GDM1 (cell line): ENCODE measurements at places on chromosomes 12 and 14.
A peak's percentile ranks its signal among the peaks of the same experiment; 100 is the strongest.

DNA sequence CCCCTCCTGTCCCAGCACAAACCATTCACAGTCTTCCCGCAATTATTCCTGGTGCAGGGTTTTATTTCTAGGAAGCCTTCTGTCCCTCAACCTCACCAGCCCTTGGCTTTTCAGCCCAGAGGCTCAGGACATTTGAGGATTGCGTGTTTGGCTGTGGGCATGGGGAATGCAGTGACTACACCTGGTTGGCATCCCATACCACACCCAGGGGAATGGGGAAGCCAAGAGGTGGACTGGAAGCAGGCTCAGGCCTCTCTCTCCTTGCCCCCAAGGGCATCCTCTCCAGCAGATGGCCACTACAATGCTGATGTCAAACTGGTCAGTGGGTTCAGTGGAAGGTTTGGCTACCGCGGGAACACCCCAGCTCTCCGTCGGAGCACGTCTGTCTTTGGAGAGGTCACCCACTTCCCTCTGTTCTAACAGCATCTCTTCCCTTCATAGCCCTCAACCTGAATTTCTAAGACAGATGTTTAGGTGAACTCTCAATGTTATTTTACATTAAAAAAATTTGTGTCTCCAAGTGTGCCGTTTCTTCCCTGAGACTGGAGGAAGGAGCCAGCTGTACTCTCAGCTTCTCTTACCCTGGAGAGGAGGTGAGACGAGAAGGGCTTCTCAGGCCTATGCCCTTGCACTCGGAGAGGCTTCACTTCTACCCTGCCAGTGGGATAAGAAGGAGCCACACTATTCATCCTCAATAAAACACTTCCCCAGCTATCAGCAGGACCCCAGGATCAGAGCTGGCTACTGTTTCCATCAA is 35.5 kb downstream of the DCAF4 start:
- no peak for DNase-seq

DNA sequence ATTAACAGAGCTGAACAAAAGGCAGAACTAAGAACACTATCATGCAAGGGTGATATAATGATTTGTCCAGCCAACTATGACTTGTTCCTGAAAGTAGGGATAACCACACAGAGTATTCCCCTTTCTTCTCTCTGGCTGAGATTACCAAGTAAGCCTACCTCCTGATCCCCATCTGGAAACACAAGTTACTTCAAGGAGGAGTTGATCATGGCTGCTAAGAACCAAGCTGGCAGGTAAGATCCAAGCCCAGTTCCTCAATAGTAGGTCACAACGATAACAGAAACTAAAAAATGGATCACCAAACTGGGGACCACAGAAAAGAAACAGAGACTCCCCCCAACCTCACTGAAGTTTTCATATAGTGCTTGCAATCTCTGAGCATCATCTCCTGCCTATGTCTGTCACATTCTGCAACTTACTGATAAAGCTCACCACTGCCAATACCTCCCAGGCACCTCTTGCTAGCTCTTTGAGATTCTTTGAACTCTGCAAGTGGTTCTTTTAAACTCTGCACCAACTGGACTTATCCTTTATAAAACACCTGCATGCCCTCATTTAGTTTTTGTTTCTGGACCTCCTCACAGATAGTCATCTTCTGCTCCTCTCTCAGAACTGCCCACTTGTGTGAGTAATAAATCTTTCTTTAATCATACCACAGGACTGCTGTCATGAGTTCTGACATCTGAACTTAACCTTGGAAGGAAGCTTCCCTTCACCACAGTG is 76.6 kb downstream of the LRP6 start:
- DNase-seq = no peak

GRCh38 chr12:11811008-11811407 is 161.5 kb downstream of the ETV6 start:
- DNase-seq = no peak

GRCh38 chr12:76519538-76519937 is 40.0 kb downstream of the OSBPL8 start:
- no peak for DNase-seq

DNA sequence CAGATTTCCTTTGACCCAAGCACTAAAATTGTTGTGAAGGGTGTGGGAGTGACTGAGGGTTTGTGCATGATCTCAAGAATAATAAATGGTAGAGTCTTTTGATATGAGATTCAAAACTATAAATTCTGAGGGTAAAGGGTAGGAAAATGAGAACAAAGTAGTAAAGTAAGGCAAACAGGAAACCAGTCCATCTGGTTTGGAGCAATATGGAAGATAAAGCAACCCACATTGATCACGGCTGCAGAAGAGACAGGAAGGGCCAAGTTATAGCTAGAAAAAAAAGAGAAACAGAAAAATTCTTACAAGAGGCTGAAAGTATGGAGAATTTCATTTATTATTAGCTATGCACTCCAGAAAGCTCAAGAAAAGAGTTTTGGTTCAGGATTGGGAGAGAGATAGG is 4.6 kb upstream of the SLCO1B3 start:
- DNase-seq = no peak

GRCh38 chr14:32246751-32247150 is 43.7 kb upstream of the RNU6-8 start:
- no peak for DNase-seq

GRCh38 chr12:124277394-124278241 is 17.3 kb upstream of the RFLNA start:
- no peak for DNase-seq

- DNase-seq = no peak
Observed at GRCh38 chr14:72621387-72622065, 272.4 kb downstream of the DPF3 start.

- DNase-seq = no peak
Observed at GRCh38 chr14:92958373-92959188, 35.6 kb downstream of the CHGA start.

DNA sequence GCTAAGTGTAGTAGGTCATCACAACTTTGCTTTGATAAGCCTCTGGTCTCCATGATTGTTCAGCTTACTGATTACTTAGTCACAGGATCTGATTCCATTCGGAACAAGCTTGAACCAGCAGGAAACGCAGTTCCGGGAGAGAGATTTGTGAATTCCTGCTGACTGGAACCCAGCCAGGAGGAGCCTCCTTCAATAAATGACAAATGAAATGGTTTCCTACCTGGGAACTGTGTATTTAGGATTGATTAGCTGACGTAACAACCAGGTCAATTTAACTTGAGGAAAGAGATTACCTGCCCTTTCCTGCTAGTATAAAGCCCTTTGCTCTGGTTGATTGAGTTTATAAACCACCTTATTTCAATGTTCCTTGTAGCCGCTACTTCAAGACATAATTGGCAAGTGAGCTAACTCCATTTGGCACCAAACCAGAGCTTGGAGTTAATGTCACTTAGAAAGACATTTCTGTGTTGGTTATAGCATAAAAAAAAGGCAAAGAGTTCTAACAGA is 35.1 kb upstream of the KCNH3 start:
- no peak for DNase-seq

DNA sequence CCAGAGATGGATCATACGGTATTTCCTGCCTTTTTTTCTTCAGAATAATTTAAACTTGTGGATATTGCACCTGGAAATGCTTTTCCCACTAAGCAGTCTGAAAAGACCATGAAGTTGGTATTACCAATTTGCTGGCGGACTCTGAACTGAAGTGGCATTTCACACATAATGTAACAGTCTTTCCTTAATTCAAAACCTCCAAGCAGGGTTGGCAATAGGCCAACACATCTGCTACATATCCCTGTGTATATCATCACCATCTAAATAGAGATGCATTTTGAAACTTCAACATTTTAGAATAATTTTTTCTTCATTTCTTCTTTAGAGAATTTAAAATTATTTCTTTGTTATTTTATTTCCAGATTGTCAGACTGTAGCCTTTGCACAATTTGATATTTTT is 100.5 kb downstream of the TSPAN8 start:
- DNase-seq = no peak

DNA sequence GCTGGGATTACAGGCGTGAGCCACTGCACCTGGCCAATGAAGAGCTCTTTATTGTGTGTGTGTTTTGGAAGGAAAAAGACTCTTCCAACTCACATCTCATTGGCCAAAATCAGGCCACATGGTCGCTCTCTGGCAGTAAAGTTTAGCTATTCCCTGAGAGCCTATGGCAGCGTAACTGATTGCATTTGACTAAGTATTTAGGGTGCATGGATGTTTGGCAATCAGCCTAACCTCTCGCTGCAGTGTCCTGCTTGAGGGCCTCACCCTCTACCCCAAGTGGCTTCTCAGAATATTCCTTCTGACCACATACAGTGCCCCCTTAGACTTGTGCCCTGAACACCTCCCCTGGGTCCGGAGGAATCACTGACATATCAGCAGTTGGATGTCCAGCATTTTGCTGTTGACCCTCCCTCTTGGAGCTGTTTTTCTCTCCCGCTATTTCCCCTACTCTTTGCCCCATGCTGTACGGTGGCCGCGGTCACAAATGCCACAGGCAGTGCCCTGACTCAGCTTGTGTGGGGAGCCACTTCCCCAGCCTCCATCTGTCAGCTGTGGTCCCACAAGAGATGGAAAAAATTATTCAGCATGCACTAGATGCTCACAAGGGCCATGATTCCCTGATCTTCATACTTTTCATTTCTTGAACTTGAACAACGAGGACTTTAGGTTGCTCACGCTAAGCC is 9.5 kb downstream of the PHETA1 start:
- DNase-seq = peak; percentile 73

DNA sequence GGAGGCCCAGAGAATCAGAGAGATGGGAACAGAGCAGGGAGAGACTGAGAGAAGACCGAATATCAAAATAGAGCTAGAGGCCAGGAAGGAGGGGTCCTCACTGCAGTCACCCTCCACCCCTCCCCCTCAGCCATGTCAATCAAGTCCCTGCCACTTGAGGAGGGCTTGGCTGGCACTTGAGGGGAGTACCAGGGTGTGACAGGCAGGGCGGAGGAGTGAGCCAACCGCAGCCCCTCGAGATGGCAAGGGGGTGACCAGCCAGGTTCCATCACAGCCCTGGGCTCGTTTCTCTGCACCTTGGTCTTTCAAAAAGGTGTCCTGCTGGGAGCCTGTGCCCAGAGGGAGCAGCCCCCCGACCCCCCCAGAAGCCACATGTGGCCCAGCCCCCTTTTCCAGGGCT is 4.2 kb downstream of the AQP5 start:
- DNase-seq = no peak

- no peak for DNase-seq
Observed at GRCh38 chr12:45713078-45713477, 16.4 kb upstream of the ARID2 start.

DNA sequence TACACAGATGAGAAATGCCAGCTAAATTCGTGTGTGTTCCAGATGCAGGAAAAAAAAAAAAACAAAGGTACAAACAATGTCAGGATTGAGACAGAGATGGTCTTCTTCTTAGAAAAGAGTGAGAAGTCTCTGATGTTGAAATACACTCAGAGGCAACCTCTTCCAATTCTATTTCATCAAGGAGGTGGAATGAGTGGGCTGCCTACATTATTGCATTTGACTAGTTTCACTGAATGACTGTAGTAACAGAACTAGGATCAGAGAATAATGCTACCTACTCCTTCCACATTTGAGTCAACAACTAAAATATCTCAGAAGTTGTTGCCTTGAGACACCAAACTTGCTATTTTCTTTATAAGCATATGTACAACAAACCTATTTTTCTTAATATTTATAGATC is 1332.2 kb upstream of the FLRT2 start:
- DNase-seq = no peak

DNA sequence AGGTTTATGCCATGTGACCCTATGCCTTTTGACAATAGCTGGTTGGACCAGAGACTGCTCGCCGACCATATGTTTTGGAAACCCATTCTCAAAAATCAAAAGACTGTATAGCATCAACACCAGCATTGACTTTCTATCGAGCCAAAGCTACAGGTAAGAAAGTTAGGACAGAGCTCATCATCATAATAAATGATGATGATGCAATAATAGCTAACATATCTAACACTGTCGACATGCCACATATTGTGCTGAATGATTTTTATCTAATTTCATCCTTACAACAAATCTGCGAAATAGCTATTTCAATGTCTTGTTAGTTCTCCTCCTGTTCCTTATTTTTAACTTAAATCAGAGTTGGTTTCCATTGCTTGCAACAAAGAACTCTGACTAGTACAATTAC is 102.9 kb downstream of the EGLN3 start:
- no peak for DNase-seq
